ENCODE measurements at places on chromosomes 3 and 15.

- no peak for DNase-seq
Observed at GRCh38 chr15:67070892-67071664, 5.7 kb downstream of the SMAD3 start.

DNA sequence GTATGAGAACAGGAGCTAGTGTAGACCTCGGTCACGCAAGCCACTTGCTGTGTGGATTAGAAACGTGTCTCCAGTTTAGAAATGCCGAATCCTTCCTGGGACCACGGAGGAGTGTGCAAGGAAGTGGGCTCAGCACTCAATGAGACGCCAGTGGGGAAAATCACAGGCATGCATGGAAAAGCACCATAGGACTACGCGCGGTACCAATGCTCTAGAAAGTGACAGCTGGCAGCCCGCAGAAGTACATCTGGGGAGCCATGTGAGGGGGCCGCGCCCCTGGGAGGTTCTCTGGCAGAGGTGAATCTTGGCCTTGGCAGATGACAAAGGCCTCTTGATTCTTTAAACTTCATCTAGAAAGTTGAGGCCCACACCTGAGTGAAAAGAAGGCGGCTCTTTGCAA is 99.3 kb downstream of the LRRK1 start:
- DNase-seq = no peak

DNA sequence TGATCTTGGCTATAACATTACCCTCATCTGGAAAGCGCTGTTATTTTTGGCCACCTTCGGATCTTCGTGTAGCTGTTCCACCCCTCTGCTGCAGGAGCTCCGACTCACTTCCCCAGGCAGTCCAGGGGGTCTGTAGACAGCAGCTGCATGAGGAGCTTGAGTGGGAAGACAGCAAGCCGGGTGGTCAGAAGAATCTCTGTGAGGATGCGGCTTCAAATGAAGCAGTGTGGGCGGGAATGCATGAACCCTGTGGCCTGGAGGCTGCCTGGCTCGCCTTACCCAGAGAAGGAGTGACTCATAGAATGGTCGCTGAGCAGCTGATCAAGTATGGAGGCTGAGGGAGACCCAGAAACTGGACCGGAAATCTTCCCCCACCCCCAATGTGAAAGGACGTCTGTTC is 45.2 kb upstream of the NR2F2 start:
- DNase-seq = no peak

GRCh38 chr3:53065841-53066480 is 20.1 kb upstream of the SFMBT1 start:
- DNase-seq = no peak

GRCh38 chr3:184918750-184919149 is 106.8 kb downstream of the VPS8 start:
- DNase-seq = no peak

DNA sequence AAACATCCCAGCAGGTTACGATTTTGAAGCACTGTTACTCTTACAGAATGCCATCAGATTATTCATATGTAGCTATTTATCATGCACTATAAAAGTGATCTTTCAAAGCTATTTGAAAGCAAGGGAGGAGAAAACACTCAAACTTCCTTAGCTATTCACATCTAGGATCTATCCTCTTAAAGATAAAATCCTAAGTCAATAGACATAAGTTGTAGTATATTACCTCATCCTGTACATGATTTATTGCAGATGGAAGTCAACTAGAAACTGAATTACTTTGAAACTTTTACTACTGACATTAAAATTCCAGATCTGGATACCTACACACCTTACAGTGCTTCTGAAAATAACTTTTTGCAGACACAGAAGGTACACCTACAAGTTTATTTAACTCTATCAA is 197.2 kb downstream of the MEIS2 start:
- no peak for DNase-seq

DNA sequence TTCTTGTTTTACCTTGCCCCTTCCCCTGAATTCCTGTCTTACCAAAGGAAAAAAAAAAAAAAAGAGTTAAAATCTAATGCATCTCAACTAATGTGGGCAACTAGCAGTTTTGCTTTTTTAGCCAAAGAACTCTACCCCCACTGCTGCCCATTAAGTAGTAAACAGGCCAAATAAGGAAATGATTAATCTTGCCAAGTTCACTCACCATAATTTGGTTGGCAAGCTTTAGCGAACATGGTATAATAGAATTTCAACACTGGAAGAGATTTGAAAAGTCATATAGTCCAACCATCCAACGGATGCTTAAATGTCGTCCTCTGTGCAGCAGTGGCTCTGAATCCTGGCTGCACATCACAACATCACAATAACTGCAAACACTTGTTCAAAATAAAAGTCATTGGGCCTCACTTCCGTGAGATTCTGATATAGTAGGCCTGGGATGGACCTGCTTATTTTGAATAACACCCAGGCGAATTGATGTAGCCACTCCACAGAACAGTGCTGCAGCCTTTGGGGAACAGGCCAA is 142.0 kb upstream of the UBE2E1 start:
- DNase-seq = no peak

DNA sequence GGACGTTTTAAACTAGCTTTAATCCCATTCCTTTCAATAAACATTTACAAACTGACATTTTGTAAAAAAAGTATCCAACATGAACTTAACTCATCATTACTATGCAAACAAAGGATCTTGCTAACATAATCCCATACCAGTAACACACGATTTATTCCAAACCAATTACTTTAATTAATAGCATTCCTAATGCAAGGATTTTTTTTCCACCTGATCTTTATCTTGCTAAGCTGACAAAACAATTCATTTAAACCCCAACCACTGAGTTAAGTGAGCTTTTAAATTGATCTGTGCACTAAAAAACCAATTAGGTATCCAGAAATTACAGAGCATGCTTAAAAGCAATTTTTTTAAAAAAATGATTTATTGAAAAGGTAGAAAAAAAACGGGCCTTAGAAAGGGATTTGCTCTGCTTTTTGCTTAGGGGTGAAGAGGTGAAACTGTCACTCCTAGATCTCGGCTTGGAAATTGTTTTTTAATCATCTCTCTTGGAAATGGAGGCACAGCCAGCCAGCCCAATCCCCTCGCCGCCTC is 1.2 kb downstream of the SH3BP5 start:
- no peak for DNase-seq

- no peak for DNase-seq
Observed at GRCh38 chr3:17115186-17115585, 230.4 kb downstream of the PLCL2 start.

GRCh38 chr3:101069901-101070798 is 76.9 kb upstream of the ABI3BP start:
- peak; percentile 43 for DNase-seq

DNA sequence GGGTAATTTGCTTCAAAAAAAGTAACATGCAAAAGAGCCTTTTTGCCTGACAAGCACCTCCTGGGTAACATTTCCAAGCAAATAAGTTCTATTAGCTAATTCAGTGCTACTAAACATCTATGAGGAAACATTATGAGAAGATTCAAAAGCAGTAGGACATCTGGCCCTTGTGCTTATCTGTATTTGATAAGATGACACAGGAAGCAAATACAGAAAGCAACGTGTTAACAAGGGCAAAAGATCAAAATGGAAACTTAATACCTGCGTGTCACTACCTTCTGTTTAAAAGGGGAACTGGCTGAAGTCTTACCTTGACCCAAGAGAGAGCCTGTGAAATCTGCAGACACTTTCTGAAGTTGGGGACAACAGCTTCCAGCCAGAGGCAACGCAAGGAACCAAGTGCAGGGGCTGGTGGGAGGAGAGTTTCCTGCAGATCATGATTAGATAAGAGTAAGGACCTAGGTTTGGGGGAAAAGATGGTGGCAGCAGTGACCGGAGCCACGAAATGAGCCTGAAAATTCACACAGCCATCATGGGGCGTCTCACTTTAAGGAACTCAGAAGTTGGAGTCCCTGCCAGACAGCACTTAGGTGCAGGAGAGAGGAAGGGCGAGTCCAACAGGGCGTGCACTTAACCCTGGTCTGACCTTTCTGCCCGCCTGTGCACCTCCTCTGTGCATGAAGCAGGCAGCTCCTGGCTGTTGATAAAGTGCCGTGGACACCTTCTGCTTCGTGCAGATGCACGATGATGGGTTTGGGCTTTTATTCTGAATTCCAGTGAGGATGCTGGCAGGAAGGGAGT is 153.6 kb upstream of the BHLHE40 start:
- DNase-seq = no peak

DNA sequence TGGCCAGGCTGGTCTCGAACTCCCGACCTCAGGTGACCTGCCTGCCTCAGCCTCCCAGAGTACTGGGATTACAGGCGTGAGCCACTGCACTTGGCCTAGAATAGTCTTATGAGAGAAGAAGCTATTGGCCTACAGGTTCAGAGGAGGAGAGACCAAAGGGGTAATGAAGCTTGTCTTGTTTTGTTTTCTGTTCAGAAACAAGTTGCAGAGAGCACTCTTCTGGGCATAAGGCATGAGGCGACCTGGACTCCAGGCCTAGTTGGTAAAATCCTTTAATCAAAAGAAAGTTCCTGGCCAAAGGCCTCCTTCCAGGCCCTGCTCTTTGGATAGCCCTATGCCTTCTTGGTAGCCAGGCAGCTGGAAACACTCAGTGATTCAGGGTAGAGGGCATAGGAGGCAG is 87.3 kb upstream of the SKOR1 start:
- no peak for DNase-seq

GRCh38 chr15:35546511-35547381 is 781 bp upstream of the DPH6 start:
- no peak for DNase-seq

GRCh38 chr15:73803806-73804205 is 50.7 kb upstream of the INSYN1 start:
- DNase-seq = no peak

DNA sequence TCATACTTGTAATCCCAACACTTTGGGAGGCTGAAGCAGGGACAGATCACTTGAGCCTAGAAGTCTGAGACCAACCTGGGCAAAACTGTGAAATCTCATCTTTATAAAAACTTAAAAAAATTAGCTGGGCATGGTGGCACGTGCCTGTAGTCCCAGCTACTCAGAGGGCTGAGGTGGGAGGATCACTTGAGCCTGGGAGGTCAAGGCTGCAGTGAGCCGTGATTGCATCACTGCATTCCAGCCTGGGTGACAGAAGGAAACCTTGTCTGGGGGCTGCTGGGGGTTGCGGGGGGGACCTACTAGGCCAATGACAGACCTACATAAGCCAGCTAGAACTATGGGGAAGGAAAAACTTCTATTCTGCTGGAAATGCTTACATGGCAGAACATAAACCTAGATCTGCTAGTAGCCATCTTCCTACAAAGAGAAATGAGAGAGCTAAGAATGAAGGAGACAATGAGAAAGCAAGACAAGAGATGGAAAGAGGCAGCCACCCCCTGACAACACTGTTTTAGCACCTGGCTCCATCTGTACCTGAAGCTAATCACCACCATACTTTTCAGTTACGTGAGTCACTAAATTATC is 23.9 kb downstream of the FOXP1 start:
- no peak for DNase-seq

DNA sequence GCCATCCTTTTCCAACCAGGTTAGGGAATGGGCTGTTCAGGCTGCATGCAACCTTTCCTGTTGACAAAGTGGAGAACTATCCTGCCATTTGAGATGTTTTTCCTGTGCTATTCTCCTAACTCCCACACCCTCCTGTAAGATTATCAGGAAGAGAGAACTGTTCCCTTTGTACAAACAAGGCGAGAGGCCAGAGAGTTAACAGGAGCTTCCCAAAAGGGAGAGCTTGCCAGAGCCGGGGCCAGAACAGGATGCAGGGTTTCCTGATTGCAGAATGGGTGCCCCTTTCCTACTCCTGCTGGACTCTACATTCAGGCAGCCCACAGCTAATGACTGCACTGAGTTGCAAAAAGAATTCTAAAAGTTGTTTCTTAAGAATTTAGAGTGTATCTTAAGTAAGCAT is 17.1 kb downstream of the PML start:
- DNase-seq = no peak

GRCh38 chr3:43181202-43181821 is 75.4 kb upstream of the POMGNT2 start:
- peak; percentile 23 for DNase-seq

- DNase-seq = no peak
Observed at GRCh38 chr3:181824961-181825360, 113.2 kb downstream of the SOX2 start.

- no peak for DNase-seq
Observed at GRCh38 chr3:178041931-178042330, 494.3 kb upstream of the KCNMB2 start.

DNA sequence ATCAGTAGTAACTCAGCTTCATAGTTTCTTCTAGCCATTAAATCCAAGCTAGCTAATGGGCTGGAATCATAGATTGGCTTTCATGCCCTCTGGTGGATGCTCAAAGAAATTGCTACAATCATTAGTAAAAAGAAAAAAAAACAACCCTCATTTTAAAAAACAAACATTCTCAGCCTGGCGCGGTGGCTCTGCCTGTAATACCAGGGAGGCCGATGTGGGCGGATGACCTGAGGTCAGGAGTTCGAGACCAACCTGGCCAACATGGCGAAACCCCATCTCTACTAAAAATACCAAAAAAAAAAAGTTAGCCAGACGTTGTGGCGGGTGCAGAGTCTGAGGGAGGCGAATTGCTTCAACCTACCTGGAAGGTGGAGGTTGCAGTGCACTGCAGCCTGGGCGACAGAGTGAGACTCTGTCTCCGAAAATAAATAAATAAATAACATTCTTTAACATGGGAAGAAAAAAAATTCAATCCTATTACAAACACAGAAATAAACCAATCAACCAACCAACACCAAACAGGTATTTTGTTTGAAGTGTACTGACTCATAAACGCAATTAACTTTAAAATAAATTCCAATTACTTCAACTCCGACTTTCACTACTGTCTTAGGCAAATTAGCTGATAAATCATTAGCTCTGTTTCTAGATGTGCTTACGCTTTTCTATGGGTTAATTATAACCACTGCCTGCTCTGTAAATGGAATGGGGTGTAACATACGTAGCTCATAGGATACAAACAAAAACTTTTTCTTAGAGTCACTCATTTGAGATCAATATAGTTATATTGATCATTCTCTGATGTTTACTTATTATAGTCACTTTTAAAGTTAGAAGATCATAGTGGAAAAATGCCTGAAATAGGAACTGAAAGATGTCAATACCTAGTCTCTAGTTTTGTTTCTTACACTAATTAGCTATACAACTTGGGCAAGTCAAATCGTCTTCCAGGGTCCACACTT is 24.9 kb downstream of the TMEM207 start:
- no peak for DNase-seq

Measured in activated T-helper 1 cell treated with anti-CD3 and anti-CD28 coated beads, Interleukin-2, amount 50 U/mL, for 16 hours (primary cell).